NCI-H187 treated with DMSO at 0.1 percent for 48 hours (cell line): ENCODE measurements at places on chromosomes 2 and 18.

DNA sequence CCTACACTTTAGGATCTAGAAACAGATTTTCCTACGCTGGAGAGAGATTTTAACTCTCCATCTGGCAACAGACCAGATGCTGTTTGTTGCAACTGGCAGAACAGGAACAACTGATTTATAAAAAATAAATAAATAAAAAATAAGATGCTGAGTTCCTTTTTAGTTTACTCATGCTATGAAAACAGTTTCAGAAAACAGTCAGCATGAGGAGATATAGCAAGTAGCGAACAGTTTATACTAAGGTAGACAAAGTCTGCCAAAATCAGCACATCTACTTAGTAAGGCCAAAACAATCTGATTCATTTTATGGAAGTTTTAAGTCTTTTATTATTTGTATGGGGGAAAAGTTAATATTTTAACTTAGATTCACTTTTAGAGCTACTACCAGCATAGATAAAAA lies 974.0 kb upstream of the CNTNAP5 start:
- DNase-seq = no peak

DNA sequence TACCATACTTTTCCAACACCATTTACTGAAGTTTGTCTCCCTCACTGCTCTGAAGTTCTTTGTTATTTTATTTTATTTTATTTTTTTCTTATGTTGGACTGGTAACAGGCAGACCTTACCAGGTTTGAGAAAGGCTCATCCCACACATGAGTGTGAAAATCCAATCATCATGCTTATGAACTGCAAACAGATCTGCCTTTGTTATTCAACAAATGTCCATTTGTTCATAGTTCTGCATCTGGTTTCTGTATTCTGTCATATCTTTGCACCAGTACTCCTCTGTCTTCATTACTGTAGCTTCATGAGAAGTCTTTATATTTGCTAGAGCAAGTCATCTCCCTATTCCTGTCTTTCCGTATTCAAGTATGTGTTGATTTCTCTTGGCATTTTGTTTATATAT lies 5.3 kb downstream of the RNU2-63P start:
- no peak for DNase-seq

- DNase-seq = no peak
These were observed 10.2 kb downstream of the C18orf32 start for GRCh38 chr18:49476664-49477411.

DNA sequence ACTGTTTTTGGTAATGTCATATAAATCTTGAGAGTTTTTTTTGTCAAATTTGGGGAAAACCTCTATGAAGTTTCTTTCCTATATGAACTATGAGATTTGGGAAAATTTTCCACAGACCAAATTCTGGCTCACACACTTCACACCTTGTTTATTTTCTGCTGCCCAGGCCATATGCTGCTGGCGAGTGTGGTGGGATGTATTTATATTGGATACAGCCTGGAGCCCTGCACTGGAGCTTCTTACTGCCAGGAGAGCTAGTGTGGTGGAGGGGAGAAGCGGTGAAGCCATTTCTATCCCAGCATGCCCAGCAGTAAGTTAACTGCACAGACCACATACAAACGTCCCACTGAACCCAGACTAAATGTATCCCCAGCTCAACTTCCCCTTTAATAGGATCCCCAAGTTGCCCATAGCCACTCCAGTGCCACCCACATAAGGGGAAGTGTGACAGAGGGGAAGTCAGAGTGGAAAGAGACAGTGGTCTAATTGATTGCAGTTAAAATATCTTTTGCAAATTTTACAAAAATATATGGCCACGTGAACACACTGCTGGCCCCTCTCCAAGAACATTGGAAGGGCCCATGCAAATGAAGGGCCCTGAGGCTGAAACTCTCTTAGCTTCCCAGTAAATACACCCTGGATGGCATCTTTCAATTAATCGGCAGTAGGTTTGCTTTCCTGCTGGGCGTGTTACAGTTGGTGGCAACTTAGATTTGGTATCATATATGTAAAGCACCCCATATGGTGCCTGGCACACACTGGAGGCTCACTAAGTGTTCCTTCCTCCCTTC lies 146.6 kb upstream of the ITGA6 start:
- DNase-seq = no peak

GRCh38 chr2:225182126-225182525 lies 139.9 kb upstream of the DOCK10 start:
- DNase-seq = no peak

- no peak for DNase-seq
These were observed 19.8 kb downstream of the TSHZ1 start for GRCh38 chr18:75230163-75231052.
